ENCODE measurements at places on chromosomes 7 and 10.

DNA sequence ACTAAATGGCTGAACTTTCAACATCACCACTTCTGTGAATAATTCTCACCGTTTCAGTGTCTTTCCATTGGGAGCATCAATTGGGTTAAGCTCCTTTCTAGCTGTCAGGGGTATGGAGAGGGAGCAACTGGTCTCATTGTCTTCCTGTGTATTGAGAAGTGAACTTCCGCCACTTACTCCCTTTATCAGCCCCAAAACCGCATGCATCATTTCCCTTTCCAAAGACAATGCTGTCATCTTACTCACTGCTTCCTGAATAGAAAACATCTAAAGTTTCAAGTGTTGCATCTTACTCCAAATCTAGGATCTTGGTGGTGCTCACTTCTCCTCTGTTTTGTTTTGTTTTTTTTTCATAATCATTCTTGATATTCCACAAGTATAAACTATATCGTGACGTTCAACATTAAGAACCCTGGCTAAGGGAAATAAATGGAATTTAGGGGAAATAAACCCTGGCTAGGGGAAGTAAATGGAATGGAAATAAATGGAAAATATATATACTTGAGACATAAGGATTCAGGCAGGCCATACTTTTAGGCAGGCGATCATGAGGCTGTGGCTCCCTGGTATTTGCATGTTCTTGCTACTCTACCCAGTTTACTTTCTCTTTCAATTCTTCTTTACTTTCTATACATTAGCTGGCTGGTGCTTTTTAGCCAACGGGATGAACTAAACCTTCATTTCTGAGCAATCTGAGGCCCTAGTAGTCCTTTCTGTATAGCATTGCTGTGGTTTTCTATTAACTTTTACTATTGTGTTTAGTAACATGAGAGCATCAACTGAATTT lies 371.9 kb downstream of the BMPER start:
- DNase-seq: no peak

- DNase-seq: no peak
These were observed 266.3 kb upstream of the ZMIZ1 start for GRCh38 chr10:78802431-78802830.

GRCh38 chr10:60870416-60870728 lies 73.6 kb downstream of the RHOBTB1 start:
- DNase-seq: no peak

- DNase-seq: no peak
These were observed 53.7 kb upstream of the MACC1 start for GRCh38 chr7:20270867-20271266.

DNA sequence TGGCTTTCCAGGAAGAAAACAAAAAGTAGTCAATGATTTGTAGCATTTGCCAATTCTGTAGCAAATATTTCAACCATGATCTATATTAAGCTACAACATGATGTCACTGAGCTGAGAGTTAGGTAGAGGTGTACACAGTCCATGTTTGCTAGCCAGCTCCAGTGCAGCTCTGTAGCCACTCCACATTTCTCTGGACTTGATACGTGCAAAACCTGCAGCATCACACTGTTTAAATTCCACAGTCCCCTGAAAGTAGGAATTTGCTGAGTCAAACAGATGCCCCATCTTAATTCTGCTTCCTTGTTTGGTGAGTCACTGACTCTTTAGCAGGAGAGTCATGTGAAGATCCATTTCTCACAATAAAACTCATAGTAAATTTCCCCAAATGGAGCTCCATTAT lies 89.8 kb upstream of the LRRTM3 start:
- DNase-seq: no peak

- no peak for DNase-seq
These were observed 34.8 kb downstream of the KLF6 start for GRCh38 chr10:3750006-3750816.

GRCh38 chr7:148584154-148584827 lies 6.3 kb upstream of the C7orf33 start:
- no peak for DNase-seq

GRCh38 chr10:64515970-64516699 lies 994.9 kb downstream of the REEP3 start:
- DNase-seq: no peak

- peak; percentile 67 for DNase-seq
These were observed 78.0 kb upstream of the GAD2 start for GRCh38 chr10:26138613-26139012.

DNA sequence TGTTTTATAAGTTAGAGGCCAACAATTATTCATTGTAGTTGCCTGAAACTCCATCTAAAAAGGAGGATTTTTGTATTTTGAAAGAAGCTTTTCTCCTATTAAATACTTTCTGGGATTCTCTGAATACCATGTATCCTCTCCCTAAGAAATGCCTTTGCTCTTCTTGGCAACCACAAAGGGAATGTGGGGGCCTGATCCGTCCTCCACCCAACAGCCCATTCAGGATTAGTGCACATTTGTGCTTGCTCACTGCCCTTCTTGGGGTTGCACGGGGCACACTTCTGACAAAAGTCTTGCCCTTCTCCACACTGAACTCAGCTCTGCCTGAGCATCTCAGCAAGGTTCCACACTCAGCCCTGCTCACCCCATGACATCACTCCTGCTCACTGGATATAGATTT lies 194.2 kb downstream of the SLC25A13 start:
- DNase-seq: no peak

DNA sequence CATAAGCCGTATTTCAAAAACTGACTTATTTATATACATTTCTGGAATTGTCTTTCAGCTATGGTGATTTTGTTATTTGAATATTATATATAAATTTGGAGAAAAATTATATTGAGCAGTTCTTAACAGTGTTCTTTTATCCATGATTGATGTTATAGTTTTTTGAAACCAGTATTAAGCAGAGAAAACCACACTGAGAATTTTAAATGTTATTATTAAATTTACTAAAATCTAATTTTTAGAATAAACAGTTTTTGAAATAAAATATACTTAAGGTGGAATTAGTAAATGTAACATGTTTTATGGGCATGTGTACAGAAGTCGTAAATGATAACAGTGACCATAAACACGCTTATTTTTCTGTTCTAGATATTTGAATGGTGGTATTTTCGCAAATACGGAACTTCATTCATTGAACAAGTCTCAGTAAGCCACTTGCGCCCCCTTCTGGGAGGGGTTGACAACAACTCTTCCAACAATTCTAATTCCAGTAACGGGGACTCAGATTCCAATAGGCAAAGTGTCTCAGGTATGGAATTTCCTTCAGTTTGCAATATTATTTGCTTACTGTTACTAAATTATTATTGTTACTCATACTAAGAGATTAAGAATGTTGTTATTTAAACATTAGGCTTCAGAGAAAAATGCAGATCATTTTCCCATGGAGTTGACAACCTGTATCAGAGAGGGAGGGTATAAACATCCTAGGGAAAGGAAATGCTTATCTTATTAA lies 166.1 kb downstream of the ST7 start:
- DNase-seq: peak; percentile 98

- no peak for DNase-seq
These were observed 157.4 kb downstream of the ST7 start for GRCh38 chr7:117110480-117111315.

DNA sequence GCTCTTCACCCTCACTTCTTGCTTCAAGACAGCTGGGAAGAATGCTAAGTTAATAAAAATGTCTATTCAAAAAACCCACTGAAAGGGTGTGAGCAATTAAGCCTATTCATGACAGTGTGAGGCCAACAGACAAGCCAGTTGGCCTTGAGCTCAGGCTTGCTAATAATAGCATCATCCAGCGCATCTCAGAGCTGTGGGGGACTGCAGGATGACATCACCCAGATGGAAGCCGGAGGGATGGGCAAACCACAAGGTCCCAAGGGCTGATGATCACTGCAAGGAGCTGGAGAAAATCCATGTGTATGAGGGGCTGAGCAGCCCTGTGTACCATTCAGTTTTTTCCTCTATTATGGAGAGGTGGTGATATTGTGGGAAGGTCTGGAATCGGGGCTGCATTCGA lies 770.4 kb downstream of the TNS3 start:
- no peak for DNase-seq

- DNase-seq: no peak
These were observed 235.2 kb upstream of the GRB10 start for GRCh38 chr7:51017576-51018535.

DNA sequence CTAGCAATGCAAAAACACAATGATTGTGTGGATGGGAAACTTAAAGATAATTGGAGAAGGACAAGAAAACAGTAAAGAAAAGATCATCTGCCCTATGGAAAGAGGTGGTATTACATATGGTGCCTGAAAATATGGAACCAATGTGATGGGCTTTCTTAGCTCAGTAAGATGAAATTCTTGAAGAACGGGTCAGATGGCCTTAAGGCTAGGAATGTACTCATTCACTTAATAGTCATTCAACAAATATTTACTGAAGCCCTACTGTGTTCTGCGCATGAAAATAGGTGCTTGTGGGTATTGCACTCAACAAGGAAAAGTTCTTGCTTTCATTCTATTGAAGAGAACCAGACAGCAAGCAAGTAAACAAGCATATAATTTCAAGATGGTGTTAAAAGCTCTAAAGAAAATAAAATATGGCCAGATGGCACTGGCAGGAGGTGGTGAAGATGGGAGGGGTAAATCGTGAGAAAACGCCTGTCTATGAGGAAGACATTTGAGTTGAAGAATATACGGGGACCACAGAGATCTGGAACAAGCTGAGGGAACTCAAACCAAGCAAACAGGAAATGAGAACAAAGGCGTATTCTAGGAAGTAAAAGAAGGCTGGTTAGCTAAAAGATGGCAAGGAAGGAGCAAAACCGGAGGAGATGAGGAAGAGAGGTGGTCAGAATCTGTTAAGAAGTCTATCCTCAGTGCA lies 179.7 kb downstream of the ANK3 start:
- DNase-seq: no peak

DNA sequence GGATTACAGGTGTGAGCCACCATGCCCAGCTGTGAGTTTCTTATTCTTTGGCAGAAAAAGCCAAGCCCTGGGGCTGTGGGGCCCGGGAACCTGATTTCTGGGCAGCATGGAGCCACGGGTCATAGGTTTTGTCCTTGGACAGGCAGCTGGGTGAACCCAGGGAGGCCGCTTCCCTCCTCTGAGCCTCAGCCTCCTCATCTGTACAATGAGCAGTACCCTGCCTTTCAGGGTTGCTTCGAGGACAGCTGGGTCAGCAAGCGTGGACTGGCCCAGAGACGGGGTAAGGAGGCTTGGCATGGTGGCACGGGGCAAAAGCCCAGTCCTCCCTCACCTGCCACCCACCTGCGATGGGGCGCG lies 84.1 kb upstream of the GNA12 start:
- no peak for DNase-seq

DNA sequence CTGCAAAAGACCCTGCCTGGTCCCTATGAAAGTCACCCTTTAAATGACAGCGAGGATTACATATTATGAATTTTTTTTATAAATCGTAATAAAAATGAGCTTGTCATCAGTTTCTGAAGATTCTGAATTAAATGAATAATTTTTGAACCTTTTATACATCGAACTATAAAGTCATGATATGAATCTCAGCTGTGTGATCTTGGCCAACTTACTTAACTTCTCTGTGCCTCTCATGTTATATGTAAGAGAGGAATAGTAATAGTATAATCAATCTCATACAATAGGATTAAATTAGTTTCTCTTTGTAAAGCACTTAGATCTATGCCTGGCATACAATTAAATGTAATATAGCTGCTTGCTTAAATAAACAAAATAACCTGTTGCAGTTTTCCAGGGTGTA lies 5.3 kb upstream of the ATOH7 start:
- no peak for DNase-seq

- no peak for DNase-seq
These were observed 2.3 kb downstream of the DNTT start for GRCh38 chr10:96306516-96306915.

- no peak for DNase-seq
These were observed 114.0 kb upstream of the HGF start for GRCh38 chr7:81883801-81884393.

DNA sequence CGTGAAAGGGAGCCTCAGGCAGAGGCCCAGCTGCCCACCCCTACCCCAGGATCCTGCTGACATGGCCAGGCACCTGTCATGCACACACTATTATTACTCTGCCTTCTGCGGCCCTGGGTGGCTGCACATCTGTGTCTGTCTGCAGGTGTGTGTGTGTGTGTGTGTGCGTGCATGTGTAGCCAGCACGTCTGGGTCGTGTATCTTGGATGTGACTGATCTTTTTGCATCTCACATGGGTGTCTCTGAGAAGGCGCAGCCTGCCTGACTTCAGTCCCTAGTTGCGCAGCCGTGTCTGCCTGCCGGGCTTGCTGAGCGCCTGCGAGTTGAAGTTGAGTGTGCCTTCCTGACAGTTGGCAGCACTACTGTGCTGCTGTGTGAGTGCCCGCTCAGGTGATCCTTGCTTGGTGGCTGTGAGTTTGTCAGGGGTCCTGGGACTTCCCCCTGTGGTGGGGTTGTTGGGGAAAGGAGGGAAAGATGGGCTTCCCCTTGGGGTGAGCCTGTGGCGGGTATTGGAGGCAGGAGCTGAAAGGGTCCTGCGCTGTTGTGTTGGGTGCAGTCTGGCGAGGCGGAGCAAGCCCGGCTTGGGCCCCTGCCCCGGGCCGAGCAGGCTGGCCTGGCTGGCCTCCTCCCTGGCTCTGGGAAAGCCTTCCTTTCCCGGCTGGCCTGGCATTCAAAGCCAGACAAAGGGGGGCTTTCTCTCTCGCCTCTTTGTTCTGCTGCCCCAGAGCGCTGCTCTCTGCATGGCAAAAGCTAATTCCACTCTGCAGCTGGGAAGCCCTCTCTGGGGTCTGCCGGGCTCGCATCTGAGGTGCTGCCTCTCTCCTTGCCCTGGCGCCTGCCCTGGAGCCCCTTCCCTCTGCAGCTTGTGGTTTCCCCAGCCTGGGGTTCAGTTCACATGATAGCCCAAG lies 4.9 kb downstream of the TRIM8 start:
- no peak for DNase-seq

All from trophoblast cell (in vitro differentiated cells and primary cell).